ENCODE measurements at places on chromosomes 7 and 10.

DNA sequence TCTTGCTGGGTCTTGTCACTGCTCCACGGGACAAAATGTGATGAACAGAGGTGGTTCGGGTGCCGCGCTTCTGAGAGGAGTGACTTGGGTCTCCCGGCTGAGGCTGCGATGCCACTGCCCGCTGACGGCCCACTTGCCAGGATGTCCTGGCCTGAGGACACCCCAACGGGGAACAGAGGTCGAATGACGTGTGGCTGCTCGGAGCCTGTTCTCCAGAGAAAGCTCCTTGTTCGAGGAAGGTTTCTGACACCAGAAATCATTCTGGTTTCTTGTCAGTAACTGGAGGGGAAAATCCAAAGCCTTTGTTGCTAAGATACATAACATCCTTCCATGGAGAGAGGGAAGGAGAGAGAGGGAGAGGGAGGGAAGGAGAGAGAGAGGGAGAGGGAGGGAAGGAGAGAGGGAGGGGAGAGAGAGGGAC, 236.4 kb downstream of the WDR37 start:
- DNase-seq: no peak

DNA sequence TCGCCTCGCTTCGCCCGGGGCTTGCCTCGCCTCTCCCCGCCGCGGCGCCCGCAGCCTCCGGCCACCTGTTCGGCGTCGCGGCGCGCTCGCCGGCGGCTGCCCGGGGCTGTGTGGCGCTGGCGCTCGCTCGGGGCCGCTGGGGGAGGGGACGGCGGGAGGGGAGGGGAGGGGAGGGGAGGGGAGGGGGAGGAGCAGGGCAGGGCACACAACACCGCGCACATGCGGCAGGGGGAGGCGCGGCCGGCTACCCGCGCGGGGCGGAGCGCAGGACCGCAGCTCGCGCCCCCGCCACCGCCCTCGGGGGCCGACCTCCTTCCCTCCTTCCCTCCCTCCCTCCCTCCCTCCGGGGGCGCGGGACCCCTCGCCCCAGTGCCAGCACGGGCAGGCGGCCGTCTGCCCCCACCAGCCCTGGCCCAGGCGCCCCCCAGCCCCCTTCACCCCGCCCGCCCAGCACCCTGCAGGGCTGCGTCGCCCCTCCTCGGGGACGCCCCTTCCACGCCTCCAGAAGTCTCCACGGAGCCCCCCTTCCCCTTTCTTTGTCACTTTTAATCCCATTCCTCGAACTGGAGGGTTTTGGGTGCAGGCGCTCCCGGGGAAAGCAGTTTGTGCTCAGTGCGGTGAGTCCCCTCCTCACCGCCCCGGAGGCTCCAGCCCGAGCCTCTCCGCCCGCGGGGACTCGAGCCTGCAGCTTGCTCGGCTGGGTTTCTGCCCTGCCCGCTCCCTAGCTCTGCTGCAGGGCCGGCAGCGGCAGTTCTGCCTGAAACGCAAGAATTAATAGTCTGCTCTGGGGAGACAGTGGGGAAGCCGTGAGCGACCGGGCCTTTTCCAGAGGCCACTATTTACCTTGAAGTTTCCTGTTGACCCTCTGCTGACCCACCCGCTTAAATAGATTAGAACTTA, at the start of gene PARD3:
Gene PARD3, minus strand, starts transcription at position 112 of the 900 bp plus-strand sequence. CDS start 301 bp downstream, outside the sequence.
- no peak for DNase-seq

GRCh38 chr7:48084727-48085432, 4.2 kb upstream of the UPP1 start:
- peak; percentile 54 for DNase-seq

- no peak for DNase-seq
These were observed 74.2 kb downstream of the JAZF1 start for GRCh38 chr7:28106321-28106829.

DNA sequence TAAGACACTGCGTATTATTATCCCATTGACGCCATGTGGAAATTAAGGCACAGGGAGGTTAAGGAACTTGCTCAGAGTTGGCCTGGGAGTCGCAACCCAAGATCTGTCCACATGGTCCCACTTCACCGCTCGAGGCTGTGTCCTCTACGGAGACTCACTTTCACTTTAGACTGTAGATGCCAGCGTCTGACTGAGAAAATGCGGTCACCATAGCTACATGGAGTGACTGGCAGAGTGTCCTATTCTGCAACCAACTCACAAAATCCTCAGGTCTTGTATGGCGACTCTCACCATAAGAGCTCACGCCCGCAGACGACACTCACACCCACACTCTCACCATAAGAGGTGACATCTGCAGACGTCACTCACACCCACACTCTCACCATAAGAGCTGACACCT, 257.9 kb downstream of the PTPRN2 start:
- no peak for DNase-seq

- no peak for DNase-seq
These were observed 55.7 kb downstream of the IRF5 start for GRCh38 chr7:128993419-128993818.

- DNase-seq: no peak
These were observed 30.2 kb upstream of the SH3PXD2A start for GRCh38 chr10:103885617-103886016.

DNA sequence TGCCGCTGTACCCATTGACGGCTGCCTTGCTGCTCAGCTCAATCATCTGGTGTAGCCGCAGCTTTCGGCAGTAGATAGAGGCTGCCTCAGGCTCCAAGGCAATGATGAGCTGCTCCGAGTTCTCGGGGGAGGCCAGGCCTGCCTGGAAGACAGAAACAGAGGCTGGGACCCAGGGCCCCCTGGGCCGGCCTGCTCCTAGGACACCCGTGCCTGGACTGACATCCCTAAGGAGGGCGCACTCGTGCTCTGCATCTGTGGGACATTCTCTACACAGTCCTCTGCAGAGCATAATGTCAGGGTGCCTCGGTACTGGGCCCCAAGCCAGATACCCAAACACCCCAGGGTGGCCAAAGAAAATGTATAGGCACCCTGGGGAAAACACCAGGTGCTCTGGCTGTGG, 58.5 kb downstream of the HSPA12A start:
- DNase-seq: no peak

GRCh38 chr7:73844131-73844547, 1.8 kb upstream of the METTL27 start:
- no peak for DNase-seq

- DNase-seq: no peak
These were observed 100.9 kb upstream of the FAM171A1 start for GRCh38 chr10:15472008-15472407.

DNA sequence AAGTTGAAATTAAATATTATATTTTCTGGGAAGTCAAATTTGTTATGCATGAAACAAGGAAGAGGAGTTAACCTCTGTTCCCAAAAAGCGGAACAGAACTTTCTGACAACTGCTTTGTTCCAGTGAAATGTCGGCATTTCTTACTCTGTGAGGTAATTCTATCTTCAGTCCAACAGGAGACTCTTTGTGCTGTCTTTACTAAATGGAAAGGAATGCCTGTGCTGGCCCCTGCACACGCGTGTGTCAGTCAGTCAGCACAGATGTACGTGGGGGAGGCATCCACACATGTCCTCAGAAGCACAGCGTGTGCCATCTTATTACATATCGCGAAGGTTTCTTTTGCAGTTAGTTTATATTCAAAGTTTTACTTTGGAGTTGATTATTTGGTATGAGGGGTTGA, 37.5 kb downstream of the NET1 start:
- no peak for DNase-seq

DNA sequence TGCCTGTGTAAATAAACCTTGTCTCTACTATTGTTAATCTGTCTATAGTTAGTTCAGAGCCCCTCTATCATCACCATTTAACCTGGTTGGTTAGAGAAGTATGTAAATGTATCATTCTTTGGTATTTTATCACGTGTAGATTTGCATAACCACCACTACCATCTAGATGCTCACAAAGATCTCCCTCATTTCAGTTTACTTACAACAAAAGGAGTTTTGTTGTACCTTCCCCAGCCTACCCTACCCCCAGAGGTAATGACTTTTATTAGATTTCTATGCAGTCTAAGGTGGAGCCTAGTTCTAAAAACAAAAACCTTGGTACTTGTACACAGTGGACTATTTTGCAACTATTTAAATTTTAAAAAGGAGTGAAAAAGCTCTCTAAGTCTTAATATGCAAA, 17.5 kb downstream of the ACADSB start:
- DNase-seq: no peak
